ENCODE measurements at places on chromosomes 5 and 9.

DNA sequence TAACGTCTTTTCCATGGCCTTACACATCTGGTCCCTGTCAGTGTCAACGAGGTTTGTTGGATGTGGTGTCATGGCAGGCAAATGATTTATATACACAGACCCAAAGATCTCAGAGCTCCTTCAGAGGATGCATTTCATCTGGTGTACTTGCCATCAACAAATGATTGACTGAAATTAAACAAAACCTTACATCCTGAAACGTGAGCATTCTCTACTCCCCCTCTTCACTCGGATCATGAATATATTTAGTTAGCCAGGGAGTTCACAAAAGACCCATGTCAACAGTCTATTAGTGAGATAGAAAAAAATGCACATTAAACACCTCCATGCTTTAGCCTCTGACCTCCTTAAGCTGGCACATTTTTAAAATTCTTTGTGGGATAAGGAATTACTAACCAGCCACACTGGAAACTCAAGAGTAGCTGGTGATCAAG is 215.6 kb downstream of the EFNA5 start:
- no peak for DNase-seq

- no peak for DNase-seq
Observed at GRCh38 chr9:93959739-93960154, 4.6 kb upstream of the BARX1 start.

- no peak for DNase-seq
Observed at GRCh38 chr5:122703203-122703602, 71.7 kb upstream of the SNX2 start.

- DNase-seq, result no peak
Observed at GRCh38 chr5:65184780-65185179, 296.9 kb downstream of the ADAMTS6 start.

GRCh38 chr5:149333711-149334443 is 11.4 kb upstream of the GRPEL2 start:
- DNase-seq, result no peak

DNA sequence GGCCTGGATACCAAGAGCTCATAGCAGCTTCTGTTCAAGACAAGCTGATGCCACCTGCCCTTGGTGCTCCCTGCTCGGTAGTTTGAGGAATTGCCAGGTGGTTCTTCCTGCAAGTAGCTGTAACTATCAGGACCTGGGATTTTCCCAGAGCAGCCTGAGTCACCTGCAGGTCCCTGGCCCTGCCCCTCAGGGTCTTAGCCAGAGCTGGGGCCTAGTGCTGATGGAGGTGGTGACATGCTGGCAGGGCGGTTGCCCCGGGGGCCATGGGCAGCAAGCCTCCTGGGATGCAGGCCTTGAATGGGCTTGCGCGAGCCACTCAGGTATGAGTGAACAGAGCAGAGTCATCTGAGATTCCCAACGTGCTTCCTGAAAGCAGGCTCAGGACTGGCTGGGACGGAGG is 262.3 kb downstream of the HSPA4 start:
- DNase-seq, result no peak

DNA sequence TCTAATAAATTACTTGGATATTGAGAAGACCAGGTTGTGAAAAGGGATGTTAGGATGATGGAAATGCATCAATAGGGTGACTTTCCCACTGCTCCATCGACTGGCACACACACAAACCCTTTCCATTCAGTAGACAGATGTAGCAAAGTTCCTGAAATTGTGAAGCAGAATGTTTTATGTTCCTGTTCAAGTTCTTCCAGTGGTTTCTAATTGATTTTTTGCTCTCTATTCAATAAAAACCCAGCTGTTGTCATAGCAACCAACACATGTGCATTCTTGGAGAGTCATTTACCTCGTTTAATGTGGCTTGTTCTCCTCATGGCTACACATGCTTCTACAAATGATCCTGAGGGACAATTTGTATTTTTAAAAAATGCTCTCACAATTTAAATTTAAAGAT is 244.6 kb downstream of the RAB3C start:
- DNase-seq, result no peak

DNA sequence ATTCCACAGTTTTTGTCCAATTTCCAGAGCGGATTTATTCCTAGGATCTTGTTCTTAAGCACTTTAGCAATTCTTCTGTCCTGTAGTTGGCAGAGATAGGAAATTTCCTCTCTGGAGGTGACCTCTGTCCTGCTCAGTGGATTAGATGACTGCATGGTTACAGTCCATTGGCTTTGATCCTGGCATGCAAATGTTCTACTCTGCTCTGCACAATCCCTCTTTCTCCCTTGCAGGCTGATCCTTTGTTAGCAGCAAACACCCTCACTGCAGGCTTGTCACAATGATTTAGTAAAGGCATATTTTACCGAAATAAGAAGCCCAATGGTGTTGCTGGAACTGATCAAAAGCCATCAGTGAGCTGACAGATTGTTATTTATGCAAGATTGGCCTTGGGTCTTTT is 243.8 kb downstream of the COX7C start:
- DNase-seq, result no peak

DNA sequence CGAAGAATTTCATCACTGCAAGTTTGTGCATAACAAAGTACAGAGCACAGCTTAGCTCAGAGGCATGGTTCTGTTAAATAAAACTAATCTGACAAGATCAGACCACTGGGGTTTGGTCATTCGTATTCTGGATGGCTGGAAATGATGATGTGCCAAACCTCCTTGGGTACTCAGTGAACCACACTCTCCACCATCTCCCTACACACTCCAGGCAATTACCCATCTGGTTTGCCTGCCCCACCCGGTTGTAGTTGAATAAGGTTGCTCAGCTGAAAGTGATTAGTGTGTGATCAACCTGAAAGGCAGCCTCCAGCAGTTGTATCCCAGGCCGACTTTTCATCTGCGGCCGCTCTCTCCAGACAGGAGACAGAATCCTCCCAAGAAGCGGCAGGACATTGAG is 371.4 kb downstream of the TLE1 start:
- DNase-seq, result no peak

- DNase-seq, result no peak
Observed at GRCh38 chr5:154568589-154568988, 90.6 kb upstream of the HAND1 start.

Measured in activated CD4-positive, alpha-beta T cell treated with anti-CD3 and anti-CD28 coated beads for 48 hours (primary cell).